Endothelial cell (in vitro differentiated cells): ENCODE measurements at places on chromosomes 16 and 17.

DNA sequence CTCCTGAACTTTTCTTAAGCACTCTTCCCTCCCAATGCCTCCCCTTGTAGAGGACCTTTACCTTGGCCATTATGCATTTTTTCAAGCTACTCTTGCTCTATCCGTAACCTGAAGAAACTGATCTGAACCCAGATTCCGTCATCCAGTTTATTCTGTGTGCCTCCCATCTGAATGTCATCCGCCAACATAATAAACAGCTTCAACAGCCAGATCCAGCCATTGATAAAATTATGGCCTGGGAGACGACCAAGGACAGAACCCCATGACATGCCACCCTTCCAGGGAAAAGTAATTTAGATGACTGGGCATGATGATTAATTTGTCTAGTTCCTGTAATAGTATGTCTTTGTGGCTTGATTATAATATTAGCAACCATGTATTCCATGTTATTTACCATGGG is 41.9 kb downstream of the KATNIP start:
- DNase-seq: no peak

- DNase-seq: no peak
These were observed 425.0 kb downstream of the HAPSTR1 start for GRCh38 chr16:9516444-9516843.

- DNase-seq: no peak
These were observed 30.2 kb upstream of the CPPED1 start for GRCh38 chr16:12833926-12834325.

DNA sequence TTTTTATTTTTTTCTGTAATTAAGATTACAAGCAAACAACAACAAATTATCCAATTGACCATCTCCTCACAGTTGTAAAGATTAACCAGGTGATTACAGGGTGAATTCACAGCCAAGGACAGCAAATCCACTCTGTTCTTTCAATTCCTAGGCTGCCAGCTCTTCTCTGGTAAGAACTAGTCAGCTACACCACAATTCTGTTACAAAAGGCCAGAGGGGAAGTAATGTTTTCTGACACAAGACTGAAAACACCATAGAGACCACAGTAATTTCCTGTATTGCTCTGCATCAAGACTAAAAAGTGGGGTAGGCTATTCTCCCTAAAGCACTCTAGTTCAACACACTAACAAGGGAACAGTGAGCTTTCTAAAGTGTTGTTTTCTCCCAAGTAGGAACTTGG is 10.6 kb downstream of the CA10 start:
- DNase-seq: no peak

DNA sequence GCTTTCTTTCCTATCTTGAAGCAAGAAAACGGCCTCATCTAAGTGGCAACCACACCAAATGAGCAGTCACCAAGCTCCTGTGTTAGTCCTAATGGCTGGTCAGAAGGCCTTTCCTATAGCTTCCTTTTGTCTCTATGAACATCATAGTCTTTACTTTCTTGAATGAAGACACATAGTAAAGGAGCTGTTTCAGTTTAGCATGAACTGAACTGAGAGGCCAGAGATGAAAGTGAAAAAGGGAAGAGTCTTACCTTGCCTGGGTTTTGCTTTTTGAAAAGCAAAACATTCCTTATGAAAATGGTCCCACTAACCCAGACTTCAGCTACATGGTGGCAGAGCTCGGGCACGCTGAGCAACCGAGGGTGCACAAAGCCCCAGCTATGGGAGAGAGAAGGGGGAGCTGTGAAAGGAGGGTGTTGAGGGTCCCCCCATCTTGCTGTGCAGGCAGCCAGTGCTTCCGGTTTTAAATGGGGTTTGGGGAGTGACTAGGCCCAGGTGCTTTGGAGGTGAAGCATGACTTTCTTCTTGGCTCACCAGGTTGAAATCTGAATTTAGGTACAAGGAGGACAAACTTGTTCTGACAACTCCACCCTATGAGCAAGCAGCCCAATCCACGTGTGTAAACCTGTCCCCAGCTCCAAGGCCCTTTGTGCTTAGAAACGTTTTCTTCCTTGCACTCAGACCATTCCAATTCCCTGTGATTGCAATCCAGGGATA is 9.1 kb upstream of the PSMC3IP start:
- no peak for DNase-seq

DNA sequence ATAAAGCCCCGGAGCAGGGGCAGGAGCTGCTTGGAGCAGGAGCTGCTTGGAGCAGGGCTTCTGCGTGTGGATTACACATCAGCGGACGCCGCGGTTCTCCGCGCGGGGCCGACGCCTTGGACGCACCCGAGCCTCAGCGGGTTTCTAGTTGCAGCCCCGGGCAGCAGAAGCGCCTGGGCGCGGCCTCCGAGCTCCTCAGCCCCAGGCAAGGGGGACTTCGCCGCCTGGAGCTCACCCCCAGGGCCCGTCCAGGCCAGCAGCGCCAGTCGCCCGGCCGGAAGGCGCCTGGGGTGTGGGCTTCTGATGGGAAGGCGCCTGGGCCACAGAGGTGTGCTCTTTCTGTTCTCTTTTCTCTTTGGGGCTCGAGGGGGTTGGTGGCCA is 6.3 kb downstream of the FOXF1 start:
- no peak for DNase-seq

DNA sequence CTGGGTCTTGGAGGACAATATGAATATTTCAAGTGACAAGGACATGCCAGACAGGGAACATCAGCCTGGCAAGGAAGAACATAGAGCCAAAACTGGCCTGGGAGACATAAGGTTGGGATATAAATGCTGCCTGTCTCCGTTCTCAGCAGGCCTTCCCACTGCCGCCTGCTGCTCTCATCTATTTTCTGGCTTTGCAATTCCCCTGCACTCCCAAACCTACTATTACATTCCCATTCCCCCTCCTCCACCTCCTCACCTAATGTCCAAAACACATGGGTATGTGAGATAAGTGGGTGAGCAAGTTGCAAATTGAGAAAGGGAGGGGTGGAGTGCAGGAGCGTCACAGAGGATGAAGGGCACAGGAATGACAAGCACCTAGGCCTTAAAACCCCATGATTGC is 244.3 kb upstream of the CDH8 start:
- no peak for DNase-seq

GRCh38 chr17:9169116-9169515 is 147.8 kb downstream of the NTN1 start:
- DNase-seq: no peak
